ENCODE measurements at places on chromosomes 3 and 15. TPM values are rescaled to one million over a fixed set of nuclear protein-coding genes. Genes with fewer than 3 reads are reported as not detected.

The ZKSCAN7 gene
- 2.6 TPM for total RNA-seq

- DNase-seq = no peak
Measured at GRCh38 chr3:16401273-16401672, 112.2 kb downstream of the RFTN1 start.

GRCh38 chr3:197354568-197355001 lies 56.2 kb upstream of the DLG1 start:
- DNase-seq = peak; percentile 61

The TATDN2 gene
- 15.8 TPM for total RNA-seq

GRCh38 chr3:17514597-17514996 lies 227.8 kb downstream of the TBC1D5 start:
- DNase-seq = no peak

The APBA2 gene
- 0.38 TPM for total RNA-seq

- DNase-seq = no peak
Measured at GRCh38 chr15:89113296-89114024, 25.2 kb downstream of the ABHD2 start.

DNA sequence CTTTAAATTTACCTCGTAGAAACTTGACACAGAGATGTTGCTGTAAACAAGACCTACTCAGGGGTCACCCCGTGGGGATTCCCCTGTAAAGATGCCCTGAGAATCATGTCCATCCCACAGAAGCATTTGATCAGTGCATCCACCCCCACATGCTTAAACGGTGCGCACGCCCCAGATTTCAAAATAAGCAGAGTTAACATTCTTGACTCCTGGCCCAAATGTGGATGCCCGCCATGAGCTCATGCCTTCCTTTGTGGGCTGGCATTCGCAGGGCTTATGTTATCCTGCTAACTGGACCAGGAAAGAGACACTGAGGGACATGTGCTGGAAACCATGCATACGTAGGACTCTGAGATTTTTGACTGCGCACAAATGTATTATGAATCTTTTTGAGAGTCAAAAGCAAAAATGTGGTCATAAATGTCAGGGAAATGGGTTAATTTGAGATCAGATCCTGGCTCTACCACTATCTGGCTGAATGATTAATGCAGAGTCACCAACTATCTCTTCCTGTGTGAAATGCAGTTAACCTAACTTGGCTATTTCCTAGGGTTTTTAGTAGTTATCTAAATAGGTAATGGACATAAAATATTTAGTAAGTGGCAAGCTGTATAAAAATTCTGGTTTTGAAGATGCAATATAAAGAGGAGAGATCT lies 9.1 kb upstream of the TP63 start:
- DNase-seq = no peak

- DNase-seq = no peak
Measured at GRCh38 chr3:87549208-87549607, 272.8 kb upstream of the POU1F1 start.

The WWTR1 gene
- total RNA-seq = 39.1 TPM

The PCLAF gene
- 0.58 TPM for total RNA-seq

DNA sequence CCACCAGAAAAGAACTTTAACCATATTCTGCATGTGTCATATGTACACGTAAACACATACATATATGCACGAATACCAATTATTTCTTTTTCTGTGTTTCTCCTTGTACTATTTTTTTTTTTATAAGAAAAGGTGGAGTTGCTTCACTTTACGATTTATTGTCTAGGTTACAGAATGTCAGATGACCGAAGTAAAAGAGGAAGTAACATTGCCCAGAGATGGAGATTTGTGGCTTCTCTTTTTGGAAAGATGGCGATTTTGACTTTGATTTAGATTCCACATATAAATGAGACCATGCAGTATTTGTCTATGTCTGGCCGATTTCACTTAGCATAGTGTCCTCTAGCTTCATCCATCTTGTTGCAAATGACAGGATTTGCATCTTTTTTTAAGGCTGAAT lies 293.1 kb downstream of the SV2B start:
- DNase-seq = no peak

The NRROS gene
- total RNA-seq = 2.4 TPM

DNA sequence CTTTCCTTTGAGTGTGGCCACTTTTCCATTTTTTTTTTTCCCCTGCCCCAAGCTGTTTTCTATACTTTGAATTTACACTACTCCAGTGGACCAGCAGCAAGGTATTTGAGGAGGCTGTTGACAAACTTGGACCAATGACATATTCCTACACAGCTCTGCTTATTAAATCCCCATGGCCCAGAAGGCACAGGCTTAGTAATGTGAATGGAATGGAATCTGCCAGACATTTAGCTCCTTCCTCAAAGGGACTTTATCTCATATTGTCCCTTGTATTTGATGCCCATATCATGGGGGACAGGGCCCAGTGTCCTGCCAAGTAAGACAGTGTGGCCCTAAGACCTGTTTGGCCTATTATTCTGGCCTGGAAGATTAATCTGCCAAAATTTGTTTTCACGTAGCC lies 107.5 kb downstream of the CHCHD6 start:
- no peak for DNase-seq

The EOMES gene
- total RNA-seq = 0.14 TPM

The TRH gene
- total RNA-seq = not detected

The PLCH1 gene
- total RNA-seq = 0.85 TPM

The SCG5 gene
- not detected for total RNA-seq

- DNase-seq = no peak
Measured at GRCh38 chr15:43212299-43212698, 8.5 kb downstream of the EPB42 start.

DNA sequence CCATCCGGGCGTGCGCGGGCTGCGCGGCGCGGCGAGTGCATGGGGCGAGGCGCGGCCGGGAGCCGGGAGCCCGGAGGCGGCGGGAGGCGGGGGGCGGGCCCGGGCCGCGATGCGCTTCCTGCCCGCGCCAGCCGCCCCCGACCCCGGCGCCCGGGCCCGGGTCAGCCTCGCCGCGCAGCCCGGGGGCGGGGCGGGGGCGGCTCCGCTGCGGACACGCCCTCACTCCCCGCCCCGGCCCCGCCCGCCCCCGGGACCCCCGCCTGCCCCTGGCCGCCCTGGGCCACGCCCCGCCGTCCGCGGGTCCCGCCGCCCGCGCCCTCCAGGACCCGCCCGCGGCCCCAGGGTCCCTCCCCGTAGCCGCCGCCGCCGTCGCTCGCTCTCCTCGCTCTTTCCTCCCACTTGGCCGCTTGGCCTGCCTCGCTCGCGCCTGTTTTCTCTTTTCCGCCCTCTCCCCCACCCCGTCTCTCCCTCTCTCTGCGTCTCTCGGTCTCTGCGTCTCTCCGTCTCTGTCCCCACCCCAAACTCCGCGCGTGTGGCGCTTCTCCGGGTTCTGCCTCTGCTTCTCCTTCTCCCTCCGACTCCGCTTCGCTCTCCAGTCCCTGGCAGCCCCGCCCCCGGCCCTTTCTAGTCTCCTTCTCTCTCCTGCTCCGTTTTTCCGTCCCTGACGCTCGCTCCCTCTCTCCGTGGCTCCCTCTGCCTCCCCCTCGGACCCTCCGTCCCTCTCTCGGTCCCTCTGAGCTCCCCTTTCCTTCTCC lies at the start of gene PLXND1:
Gene PLXND1 (minus strand): TSS at position 41 of the 755 bp plus-strand sequence. CDS start 37 bp downstream, at position 4.
- DNase-seq = peak; percentile 85

GRCh38 chr3:194688946-194689345 lies 3.3 kb downstream of the FAM43A start:
- no peak for DNase-seq

DNA sequence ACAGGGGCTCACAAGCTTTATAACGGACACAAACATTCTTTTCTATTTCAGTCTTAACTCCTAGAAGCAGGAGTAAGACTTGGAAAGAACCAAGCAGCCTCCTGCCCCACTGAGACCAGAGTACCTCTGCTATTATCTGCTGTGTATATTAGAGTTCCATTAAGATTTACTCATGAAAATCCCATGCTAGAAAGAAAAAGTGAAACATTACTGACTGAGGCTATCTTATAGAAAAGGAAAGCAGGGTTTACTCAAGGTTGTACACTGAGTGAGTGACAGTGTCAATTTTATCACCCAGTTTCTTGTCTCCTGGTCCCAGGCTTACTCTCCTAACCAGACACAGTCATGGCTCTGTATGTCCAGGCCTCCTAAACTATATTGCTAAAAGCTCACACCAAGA lies 97.9 kb upstream of the SOX2 start:
- no peak for DNase-seq

GRCh38 chr3:169493521-169494141 lies 169.9 kb downstream of the MECOM start:
- DNase-seq = no peak

The CCR8 gene
- not detected for total RNA-seq

The MUSTN1 gene
- 32.7 TPM for total RNA-seq

GRCh38 chr3:184523825-184524615 lies 37.6 kb upstream of the EPHB3 start:
- no peak for DNase-seq

- no peak for DNase-seq
Measured at GRCh38 chr3:123286308-123287023, 84.7 kb downstream of the SEC22A start.

The AKAP13 gene
- total RNA-seq = 331 TPM

DNA sequence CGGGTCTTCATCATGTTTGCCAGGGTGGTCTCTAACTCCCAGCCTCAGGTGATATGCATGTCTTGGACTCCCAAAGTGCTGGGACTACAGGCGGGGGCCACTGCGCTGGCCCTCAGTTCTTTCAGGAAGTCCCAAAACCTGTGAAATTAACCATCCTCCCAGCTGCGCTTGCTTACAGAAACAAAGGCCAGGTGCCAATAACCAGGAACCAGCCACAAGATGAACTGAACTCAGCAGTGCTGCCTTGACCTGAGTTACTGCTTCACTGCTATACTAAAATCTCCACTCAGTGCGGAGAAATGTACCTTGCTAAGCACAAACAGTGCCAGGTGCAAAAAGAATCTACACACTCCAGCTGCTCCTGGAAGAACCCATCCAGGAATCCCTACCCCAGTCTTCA lies 3.9 kb upstream of the GCHFR start:
- no peak for DNase-seq

The ST8SIA2 gene
- total RNA-seq = 3.6 TPM

DNA sequence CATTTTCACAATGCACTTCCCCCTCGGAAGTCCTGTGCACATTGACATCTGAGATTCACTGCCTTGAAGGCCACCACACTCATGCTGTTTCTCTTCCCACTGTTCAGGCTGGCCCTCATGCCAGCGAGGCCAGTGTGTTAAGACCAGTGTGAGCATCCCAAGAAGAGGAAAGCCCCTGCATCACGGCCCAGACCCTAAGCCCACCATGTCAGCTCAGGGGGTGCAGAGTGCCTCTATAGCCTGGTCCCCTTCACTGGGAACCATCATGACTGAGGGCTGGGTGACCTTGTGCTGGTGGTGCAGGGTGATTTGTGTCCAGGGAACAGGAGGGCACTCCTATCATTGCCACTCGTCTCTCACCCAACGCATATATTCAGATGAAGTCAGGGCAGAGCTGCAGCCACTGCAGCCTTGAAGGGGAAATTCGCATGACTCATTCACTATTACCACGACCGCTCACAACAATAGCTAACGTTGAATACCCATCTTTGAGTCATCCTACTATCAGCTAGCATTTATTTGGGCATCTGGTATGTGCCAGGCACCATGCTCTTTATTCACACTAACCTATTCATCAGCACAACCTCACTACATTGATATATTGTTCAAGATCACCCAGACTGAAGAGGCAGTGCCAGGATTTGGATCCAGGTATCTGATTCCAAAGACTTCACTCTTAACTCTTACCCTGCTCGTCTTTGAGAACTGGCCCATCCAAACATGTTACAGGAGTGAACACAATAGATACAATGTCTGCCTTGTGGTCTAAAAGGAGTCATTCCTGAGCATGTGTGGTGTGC lies 58.8 kb upstream of the SLC6A11 start:
- no peak for DNase-seq

- no peak for DNase-seq
Measured at GRCh38 chr3:29064085-29064484, 216.8 kb upstream of the RBMS3 start.

DNA sequence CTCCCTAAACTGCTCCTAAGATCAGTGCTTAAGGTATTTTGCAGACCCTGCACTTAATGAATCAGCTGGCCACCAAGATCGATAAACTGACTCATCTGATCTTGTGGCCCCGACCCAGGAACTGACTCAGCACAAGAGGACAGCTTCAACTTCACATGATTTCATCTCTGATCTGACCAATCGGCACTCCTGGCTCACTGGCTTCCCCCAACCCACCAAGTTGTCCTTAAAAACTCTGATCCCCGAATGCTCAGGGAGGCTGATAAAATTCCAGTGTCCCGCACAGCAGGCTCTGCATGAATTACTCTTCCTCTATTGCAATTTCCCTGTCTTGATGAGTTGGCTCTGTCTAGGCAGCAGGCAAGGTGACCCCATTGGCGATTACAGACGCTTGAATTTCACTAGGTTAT lies 13.5 kb downstream of the HTR3E start:
- DNase-seq = no peak

- no peak for DNase-seq
Measured at GRCh38 chr15:51080286-51080685, 14.4 kb downstream of the TNFAIP8L3 start.

- DNase-seq = no peak
Measured at GRCh38 chr3:155046935-155047334, 33.2 kb upstream of the MME start.

- DNase-seq = no peak
Measured at GRCh38 chr15:74826364-74826819, at the start of gene CPLX3. Gene CPLX3 (plus strand): TSS chr15:74826627. CDS start chr15:74826704, 77 bp downstream.

DNA sequence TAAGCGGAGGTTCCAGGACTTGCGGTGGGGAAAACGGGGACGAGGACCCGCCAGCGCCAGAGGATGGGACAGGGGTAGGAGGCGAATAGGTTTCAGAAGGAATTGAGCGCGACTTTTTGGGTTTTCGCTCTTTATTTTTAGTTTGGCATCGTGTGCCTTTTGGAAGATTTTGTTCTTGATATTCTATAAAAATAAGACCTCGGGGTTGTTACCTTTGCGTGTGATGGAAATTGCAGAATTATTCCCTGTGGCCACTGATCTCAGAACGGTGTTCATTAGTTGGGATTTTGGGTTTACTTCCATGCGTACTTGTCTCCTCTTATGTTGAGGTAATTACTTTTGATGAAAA lies 453 bp upstream of the CCDC14 start:
- no peak for DNase-seq

DNA sequence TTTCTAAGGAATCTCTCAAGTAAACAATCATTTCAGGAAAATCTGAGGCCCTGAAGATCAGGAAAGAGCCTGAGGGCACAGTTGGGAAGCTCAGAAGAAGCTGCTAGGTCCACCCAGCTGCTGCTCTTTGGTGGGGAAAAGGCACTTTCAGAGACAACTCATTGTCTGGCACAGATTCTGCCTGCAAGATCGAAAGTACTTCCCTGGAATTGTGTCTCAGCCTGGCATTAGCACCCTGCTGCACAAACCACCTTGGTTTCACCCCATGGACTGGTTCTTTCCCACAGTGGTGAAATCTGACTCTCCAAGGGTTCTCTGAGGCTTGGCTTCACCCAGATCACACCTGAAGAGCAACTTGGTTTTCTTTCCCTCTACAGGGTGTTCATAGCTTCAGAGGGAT lies 18.7 kb downstream of the THRB start:
- no peak for DNase-seq

Data from left ventricle myocardium inferior (tissue), 1 donor.